HepG2 (cell line): ENCODE measurements at places on chromosomes 6 and 20. TPM values are rescaled to one million over a fixed set of nuclear protein-coding genes. Genes with fewer than 3 reads are reported as not detected.

CCN6 gene
- polyA plus RNA-seq: 0.10 TPM in 1 of 2 replicates, not detected in the other

PRND gene
- not detected in 2 replicates for polyA plus RNA-seq

CD24 gene
- polyA plus RNA-seq: 16.6 and 30.5 TPM in 2 replicates

TBXT gene
- not detected in 2 replicates for polyA plus RNA-seq

SMOC2 gene
- polyA plus RNA-seq: not detected in 2 replicates

DPPA5 gene
- polyA plus RNA-seq: not detected in 2 replicates

LHFPL5 gene
- 0.03 TPM in 1 of 2 replicates, not detected in the other for polyA plus RNA-seq

FHL5 gene
- not detected in 2 replicates for polyA plus RNA-seq

DNA sequence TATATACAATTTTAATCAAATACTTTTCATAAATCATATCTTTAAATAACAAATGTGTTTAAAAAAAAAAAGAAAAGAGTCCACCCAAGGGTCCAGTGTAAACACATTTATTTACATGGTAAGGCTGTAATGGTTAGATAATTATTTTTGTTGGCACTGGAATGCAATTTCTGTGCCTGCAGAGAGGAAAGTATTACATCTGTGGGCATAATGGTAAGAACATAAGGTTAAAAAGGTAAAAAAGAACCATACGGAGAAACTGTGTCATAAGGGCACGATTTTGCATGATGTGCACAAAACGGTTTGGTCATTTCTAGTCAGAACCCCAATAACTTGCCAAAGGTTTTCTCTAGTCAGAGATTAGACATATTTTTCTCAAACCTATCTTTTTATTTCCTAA, 54.3 kb downstream of the RWDD2A start:
- no peak overlapping the region for H3K4me3 ChIP-seq
- peaks cover 11% of the 10 kb centered on the region for H3K4me1 ChIP-seq
- DNase-seq: no peak
- no peak overlapping the region for H3K27ac ChIP-seq
- no peaks in the 10 kb centered on the region for H3K36me3 ChIP-seq

DNA sequence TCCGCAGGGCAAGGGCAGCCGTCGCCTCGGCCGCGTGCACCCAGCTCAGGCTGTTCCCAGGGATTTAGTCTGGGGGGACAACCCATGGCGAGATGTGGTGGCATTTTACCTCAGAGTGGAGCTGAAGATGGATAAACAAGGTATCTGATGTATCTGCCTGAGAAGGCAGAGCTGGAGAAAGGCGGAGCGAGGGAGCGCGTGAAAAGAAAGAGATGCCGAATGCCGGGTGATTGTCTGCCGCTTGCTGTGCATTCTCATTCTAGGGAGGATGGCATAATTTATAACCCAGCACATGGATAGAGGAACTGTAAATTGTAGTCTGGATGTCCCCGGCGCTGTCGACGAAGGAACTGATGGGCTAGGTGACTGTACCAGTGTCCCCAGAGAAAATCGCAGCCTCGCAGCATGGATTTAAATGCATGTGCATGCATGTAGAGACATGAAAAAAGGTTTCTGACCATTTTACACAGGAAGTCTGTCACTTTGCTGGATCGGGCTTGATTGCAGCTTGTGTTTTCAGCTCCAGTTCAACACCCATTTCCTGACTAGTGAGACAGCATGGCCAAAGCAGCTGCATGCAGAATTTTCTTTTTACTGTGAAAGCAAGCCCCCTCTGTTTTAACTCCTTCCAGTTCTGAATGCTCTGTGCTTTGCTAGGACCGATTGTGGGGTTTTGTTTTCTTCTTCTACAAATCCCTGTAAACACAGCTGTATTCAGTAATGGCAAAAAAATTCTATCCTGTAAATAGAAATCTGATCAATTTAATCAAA, 149.7 kb downstream of the PRL start:
- no peak for DNase-seq
- H3K27ac ChIP-seq: no peak overlapping the region
- H3K4me3 ChIP-seq: no peak overlapping the region
- H3K27me3 ChIP-seq: no peaks in the 10 kb centered on the region
- peaks cover 20% of the 10 kb centered on the region for H3K4me1 ChIP-seq
- no peaks in the 10 kb centered on the region for H3K36me3 ChIP-seq

DNA sequence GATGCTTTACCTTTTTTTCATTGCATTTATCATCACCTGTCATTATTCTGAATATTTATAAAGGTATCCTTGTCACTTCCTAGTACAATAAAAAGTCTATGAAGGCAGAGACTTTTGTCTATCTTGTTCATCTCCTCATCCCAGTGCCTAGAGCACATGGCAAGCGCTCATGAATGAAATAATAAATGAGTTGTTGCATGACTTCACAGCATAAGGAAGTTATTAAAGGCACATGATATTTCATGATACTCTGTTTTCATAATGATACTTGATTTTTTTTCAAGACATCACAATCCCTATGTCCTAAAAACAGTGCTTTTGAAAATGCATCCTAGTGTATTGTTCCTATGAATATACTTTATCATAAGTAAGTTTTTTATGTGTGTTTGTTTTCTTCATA, 310.6 kb upstream of the RSPO3 start:
- H3K27me3 ChIP-seq: no peaks in the 10 kb centered on the region
- no peak overlapping the region for H3K27ac ChIP-seq
- H3K4me3 ChIP-seq: no peak overlapping the region
- no peak for DNase-seq
- no peaks in the 10 kb centered on the region for H3K4me1 ChIP-seq
- H3K36me3 ChIP-seq: no peaks in the 10 kb centered on the region

DNA sequence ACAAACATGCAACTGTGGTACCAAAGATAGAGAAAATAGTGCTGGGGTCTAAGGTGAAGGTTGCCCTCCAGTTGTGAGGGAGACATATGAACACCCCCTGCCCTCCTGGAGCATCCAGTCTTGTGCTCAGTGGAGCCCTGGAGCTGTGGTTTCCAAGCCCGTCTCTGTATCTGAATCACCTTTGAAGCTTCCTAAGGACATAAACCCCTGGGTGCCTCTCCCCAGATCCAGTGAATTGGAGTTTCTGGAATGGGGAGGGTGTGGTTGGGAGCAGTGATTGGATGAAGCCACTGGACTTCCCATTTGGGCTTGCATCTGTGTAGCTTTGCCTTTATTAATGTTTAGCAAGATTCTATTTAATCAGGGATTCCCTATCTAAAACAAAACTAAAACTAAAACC, 22.4 kb upstream of the E2F3 start:
- no peaks in the 10 kb centered on the region for H3K4me1 ChIP-seq
- no peaks in the 10 kb centered on the region for H3K36me3 ChIP-seq
- no peak for DNase-seq

DNA sequence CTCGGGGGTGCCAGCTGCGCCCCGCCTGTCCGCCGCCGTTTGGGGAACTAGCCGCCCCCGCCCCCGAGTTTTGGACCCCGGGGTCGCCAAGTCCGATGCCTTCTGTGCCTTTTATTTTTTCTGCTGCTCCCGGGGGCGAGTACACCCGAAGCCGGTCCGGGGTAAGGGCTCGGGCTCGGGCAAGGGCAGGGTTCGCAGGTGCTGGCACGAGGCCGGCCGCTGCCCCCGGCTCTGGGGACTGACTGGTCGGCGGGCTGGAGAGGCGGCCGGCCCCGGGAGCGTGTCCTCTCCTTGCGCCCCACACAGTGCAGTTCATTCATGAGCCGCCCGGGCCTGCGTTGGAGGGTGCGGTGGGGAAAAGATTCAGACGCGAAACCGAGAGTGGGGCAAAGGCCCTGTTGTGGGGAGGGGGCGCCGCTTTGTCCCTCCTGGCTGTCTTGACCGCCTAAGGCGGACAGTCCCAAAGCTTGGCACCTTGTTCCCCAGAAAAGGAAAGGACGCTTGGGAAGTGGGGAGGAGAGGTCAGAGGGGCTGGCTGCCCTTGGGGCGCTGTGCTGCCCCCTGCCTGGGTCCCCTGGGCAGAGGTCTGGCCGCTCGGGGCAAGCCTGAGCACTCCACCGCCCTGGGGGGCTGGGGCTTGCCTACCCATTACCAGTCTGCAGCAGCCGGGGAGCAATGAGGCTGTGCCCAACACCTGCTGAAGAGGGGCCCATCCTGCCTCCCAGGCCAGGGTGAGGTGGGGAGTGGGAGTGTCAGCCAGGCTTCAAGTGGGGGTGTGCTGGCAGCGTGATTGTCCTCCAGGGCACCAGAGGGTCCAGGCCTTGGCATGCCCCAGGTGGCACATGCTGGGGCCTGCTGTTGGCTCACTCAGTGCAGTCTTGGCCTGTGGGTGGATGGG, 915 bp downstream of the TMEM63B start:
- H3K27ac ChIP-seq: peak overlapping the region; percentile 63
- peaks cover 79% of the 10 kb centered on the region for H3K4me1 ChIP-seq
- H3K4me3 ChIP-seq: peak overlapping the region; percentile 87
- DNase-seq: peak; percentile 35

DNA sequence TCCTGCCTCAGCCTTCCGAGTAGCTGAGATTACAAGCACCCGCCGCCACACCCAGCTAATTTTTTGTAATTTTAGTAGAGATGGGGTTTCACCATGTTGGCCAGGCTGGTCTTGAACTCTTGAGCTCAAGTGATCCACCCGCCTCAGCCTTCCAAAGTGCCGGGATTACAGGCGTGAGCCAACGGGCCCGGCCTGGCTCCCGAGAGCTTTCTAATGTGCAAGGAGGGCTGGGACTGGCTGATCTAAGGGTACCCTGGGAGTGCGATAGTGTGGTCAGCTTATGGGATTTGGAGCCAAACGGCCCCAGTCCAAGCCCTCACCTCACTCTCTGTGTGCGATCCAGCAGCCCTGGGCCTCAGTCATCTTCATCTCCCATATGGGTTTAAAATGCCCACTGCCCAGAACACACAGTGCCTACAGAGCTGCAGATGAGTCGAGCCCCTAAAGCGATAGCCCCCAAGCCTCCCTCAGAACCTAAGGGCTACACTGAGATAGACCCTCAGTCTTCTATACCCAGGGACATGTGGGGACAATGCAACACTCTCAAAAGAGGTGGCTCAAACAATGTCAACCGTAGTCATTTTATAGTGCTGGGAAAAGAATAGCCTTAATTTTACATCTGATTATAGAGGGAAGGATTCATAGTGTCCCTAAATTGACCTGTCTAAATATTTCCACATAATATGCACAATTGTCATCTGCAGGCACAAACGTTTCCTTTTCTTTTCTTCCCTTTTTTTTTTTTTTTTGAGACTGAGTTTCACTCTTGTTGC, 50.1 kb downstream of the SSR1 start:
- no peak overlapping the region for H3K4me3 ChIP-seq
- peaks cover 63% of the 10 kb centered on the region for H3K4me1 ChIP-seq
- no peak for DNase-seq
- no peaks in the 10 kb centered on the region; the same call in 2 of the 3 replicates for H3K27me3 ChIP-seq
- H3K27ac ChIP-seq: no peak overlapping the region

- no peak for DNase-seq
- no peak overlapping the region for H3K27ac ChIP-seq
- no peaks in the 10 kb centered on the region for H3K36me3 ChIP-seq
- H3K4me3 ChIP-seq: no peak overlapping the region
- no peaks in the 10 kb centered on the region for H3K4me1 ChIP-seq
Measured at GRCh38 chr6:162615016-162615705, 112.4 kb downstream of the PRKN start.

- 0 out of 2 replicates have a peak, but pooled peaks cover 4% of the 10 kb centered on the region for H3K4me1 ChIP-seq
- H3K4me3 ChIP-seq: no peak overlapping the region
- H3K36me3 ChIP-seq: no peaks in the 10 kb centered on the region
- H3K27me3 ChIP-seq: no peaks in the 10 kb centered on the region
Measured at GRCh38 chr6:21772884-21773575, 179.5 kb downstream of the SOX4 start.

DNA sequence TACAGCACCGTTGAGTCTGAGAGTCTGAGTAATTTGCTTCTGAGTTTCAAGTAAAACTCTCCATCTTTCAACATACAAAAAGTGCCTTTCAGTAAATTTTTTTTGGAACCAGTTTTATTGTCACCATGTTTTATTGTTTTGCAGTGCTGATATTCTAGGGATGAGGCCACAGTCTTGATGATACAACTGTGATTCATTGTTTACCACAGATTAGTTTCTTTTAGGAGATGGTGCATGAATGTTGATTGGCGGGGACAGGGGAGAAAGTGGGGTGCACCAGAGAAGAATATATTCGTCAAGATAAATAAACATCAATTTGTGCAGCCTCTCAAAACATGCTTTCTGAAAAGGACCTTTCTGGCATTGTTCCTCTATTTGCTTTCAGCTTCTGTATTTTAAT, 109.0 kb downstream of the MCHR2 start:
- H3K36me3 ChIP-seq: no peaks in the 10 kb centered on the region
- no peaks in the 10 kb centered on the region for H3K27me3 ChIP-seq
- no peak overlapping the region for H3K27ac ChIP-seq
- DNase-seq: no peak

- H3K36me3 ChIP-seq: no peaks in the 10 kb centered on the region
- H3K27me3 ChIP-seq: no peaks in the 10 kb centered on the region; the same call in 1 of the 2 replicates
- H3K4me3 ChIP-seq: no peak overlapping the region
- H3K4me1 ChIP-seq: peaks cover 44% of the 10 kb centered on the region
Measured at GRCh38 chr6:3057063-3057770, 11.1 kb upstream of the RIPK1 start.

DNA sequence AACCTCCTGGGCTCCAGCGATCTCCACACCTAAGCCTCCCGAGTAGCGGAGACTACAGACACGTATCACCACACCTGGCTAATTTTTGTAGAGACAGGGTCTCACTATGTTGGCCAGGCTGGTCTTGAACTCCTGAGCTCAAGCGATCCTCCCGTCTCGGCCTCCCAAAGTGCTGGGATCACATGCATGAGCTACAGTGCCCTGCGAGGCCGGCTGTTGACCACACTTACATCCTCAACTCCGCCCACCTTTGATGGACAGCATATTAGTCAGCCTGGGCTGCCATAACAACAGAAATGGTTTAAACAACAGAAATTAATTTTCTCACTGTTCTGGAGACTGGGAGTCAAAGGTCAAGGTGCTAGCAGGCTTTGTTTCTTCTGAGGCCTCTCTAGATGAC, 107.7 kb downstream of the JPH2 start:
- no peak for DNase-seq
- no peaks in the 10 kb centered on the region for H3K36me3 ChIP-seq
- H3K4me1 ChIP-seq: no peaks in the 10 kb centered on the region
- no peak overlapping the region for H3K27ac ChIP-seq
- H3K27me3 ChIP-seq: peaks cover 10% of the 10 kb centered on the region; the same call in 1 of the 2 replicates

DNA sequence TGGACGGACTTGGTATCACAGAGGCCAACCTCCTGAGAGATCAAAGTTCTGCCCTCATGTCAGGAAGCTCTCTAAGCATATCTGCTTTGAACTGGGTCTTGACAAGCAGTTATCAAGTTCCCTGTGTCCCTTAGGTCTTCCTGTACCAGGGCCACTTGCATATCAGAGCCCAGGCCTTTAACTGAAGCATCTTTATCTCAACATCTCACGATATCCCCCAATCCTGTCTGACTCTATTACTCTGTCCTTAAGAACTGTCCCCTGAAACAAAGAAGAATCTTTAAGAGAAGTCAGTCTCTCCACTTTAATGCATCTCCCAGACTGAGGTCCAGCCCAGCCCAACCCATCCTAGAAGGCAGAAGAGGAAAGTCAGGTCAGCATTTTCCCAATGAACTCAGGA, 8.2 kb downstream of the MAS1L start:
- H3K27me3 ChIP-seq: no peaks in the 10 kb centered on the region
- H3K27ac ChIP-seq: no peak overlapping the region
- H3K4me3 ChIP-seq: no peak overlapping the region
- no peaks in the 10 kb centered on the region for H3K36me3 ChIP-seq
- H3K4me1 ChIP-seq: no peaks in the 10 kb centered on the region
- DNase-seq: no peak

GRCh38 chr20:50284811-50285375, 94.3 kb downstream of the CEBPB start:
- no peak for DNase-seq
- no peak overlapping the region for H3K27ac ChIP-seq
- H3K27me3 ChIP-seq: no peaks in the 10 kb centered on the region
- H3K4me3 ChIP-seq: no peak overlapping the region
- H3K4me1 ChIP-seq: peaks cover 73% of the 10 kb centered on the region
- H3K36me3 ChIP-seq: no peaks in the 10 kb centered on the region
